ENCODE measurements at places on chromosomes 7 and 10.

GRCh38 chr7:148210804-148211325 lies 379.7 kb upstream of the C7orf33 start:
- no peak for DNase-seq

- DNase-seq, result no peak
Measured at GRCh38 chr7:118182593-118183427, 1.2 kb upstream of the LSM8 start.

GRCh38 chr10:60098677-60099601 lies 192.6 kb upstream of the CCDC6 start:
- no peak for DNase-seq

DNA sequence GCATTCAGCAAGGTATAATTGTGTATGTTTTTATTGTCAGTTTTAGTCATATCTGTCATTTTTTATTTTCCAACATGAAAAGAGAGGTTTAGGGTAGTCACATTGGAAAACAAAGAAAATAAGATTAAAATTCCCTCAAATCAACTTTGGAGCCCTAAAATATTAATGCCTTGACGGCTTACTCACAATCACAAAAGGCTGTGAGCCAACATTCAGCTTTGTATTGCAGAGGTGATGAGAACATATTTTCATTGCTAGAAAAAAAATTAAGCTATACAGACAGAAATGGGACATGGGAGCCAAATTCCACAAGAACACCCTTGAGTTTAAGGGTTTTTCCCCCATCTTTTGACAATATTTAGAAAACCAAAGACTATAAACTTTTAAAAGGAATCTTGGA lies 30.2 kb downstream of the CALD1 start:
- no peak for DNase-seq

GRCh38 chr10:58515291-58515941 lies 2.7 kb downstream of the BICC1 start:
- DNase-seq, result no peak

DNA sequence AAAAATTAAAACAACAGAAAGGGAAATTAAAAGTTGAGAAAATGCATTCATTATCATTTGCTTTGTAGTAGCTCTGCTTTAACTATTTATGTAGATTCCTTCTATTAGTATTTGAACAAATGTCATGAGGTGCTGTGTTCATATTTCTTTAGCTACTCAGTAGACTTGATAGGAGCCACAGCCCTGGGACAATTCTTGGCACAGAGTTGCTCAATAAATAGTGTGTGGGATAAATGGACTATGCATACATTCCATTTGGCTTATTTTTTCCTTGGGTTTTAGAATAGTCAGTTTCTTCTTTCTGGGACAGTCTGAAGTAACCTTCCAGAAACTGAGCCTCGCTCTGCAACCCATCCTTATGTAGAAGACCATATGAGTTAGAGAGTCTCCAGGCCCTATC lies 13.4 kb downstream of the RPP30 start:
- no peak for DNase-seq

DNA sequence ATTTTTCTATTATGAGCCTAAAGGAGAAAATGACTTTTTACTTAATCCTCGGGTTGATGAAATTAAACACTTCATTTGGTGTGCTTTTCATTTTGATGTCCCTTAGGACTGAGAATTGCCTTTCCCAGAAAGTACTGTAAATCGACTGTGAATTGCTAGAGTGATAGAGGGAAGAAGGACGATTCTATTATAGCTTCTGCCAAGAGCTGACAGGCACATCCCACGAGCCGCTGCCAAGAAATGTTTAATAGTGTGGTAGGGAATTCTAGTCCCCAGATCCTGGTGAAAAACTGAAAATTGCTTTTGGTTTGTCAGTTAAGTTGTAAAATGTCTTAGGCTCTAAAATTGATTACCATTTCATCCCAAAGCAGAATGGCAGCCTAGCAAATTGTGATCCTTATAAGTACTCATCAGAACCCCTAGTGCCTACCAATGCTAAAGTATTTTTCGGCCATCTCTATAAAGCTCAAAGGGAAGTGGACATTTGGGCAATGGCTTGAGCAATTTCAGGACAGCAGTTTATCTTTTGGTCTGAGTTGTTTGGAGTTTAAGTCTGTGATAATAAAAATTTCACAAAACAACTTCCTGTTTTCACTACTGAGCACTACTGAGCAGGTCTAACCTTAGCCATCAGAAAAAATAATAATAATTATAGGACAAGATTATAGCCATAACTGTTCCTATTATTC lies 44.6 kb upstream of the HYCC1 start:
- DNase-seq, result no peak

DNA sequence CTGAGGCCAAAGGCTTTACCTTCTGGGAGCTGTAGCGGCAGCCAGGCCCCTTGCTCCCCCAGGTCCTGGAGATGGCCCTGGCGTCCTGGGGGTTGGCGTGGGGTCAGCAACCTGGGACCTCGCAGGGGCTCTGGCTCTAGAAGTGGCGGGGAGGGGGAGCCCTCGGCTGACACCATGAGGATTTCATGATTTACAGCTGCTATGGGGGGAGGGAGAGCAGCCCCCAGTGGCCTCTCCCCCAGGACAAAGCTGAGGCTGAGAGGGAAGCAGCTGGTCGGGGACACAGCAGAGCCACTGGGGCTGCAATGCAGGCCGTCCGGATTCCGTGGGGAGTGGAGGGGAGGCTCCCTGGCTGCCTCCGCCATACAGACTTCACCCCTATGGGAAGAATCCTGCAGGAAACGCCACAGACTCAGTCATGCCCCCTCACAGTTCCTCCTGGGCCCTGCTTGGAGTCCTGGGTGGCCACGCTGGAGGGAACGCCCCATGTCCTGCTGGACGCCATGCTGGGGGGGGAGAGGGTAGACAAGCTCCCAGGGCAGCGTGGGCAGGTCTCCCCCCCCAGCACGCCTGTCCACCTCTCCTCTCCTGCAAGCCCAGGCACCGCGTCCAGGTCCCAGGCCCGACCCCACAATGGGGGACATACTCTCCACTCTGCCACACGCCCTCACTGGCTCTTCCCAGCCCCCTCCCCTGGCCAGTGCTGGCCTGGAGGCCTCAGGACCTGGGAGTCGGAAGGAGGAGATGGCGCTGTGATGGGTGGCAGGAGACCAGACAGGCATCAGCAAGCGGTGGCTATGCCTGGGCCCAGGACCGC lies 243.6 kb downstream of the ELFN1 start:
- DNase-seq, result no peak

- no peak for DNase-seq
Measured at GRCh38 chr7:112262036-112262435, 55.5 kb downstream of the ZNF277 start.

- DNase-seq, result no peak
Measured at GRCh38 chr10:16828701-16829175, 11.5 kb upstream of the RSU1 start.

GRCh38 chr7:143042790-143043271 lies 9.3 kb upstream of the OR6V1 start:
- DNase-seq, result no peak

GRCh38 chr7:34093276-34093675 lies 187.9 kb downstream of the BMPER start:
- DNase-seq, result no peak

- no peak for DNase-seq
Measured at GRCh38 chr7:38736138-38736537, 105.0 kb upstream of the AMPH start.

DNA sequence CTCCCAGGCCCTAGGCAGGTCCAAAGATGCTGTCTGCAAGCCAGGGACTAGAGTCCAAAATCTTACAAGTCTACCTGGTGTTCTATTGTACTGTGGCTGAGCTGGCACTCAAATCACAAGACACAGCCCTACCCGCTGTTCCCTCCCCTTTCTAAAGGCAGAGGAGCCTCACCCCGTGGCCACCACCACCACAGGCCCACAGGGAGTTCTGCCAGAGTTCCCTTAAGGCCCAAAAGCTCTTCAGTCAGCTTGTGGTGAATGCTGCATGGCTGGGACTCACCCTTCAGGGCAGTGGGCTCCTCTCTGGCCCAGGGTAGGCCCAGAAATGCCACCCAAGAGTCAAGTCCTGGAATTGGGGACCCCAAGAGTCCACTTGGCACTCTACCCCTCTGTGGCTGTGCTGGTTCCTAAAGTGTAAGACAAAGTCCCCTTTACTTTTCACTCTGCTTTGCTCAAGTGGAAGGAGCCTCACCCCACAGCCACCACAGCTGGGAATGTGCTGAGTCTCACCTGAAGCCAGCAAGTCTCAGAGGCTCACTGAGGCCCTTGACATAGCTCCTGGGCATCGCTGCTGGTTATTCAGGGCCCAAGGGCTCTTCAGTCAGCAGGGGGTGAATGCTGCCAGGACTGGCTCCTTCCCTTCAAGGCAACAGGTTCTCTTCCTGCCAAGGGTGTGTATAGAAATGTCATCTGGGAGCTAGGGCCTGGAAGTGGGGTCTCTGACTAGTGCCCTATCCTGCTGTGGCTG lies 48.8 kb upstream of the PSAP start:
- no peak for DNase-seq

DNA sequence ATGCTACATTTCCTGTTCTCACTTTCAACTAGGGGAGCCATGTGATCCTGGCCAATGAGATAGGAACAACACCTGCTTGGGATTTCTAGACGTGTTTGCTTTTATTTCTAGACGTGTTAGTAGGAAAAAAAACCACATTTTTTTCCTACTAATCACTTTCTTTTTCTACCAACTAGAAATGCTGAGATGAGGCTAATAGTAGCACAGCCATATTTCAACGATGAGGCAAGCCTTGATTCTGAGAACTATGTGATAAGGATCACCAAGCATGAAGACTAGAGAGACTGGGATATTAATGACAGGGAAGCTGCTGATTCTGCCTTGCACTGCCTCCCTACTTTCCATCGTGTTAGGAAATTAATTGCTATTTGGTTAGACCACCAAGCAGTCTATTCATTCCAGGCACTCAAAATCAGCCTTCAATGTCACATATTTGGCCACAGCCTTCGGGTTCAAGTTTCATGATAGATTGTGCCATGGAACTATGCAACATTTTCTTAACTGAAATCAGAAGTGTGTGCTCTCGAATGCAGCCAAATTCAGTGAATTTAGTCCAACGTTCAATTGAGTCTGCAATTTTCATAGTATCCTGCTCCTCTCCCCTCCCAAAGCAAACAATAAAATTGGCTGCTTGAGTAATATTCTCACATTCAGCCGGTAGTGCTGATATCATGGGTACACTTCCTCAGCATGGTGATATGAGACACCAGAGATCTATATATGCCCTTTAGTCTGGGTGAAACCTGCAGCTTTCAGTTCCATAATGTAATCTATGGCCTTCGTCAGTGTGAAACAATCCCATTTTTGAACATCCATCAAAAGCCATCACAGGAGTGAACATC lies 98.1 kb downstream of the GPR37 start:
- no peak for DNase-seq

GRCh38 chr10:79320316-79320715 lies 27.0 kb upstream of the PPIF start:
- no peak for DNase-seq

- no peak for DNase-seq
Measured at GRCh38 chr10:88082806-88083596, 219.6 kb downstream of the PTEN start.

- no peak for DNase-seq
Measured at GRCh38 chr10:132463333-132464255, 66.6 kb downstream of the PWWP2B start.

GRCh38 chr7:137891016-137891655 lies 44.4 kb upstream of the DGKI start:
- DNase-seq, result no peak

GRCh38 chr7:158569858-158570323 lies 17.7 kb downstream of the PTPRN2 start:
- no peak for DNase-seq

DNA sequence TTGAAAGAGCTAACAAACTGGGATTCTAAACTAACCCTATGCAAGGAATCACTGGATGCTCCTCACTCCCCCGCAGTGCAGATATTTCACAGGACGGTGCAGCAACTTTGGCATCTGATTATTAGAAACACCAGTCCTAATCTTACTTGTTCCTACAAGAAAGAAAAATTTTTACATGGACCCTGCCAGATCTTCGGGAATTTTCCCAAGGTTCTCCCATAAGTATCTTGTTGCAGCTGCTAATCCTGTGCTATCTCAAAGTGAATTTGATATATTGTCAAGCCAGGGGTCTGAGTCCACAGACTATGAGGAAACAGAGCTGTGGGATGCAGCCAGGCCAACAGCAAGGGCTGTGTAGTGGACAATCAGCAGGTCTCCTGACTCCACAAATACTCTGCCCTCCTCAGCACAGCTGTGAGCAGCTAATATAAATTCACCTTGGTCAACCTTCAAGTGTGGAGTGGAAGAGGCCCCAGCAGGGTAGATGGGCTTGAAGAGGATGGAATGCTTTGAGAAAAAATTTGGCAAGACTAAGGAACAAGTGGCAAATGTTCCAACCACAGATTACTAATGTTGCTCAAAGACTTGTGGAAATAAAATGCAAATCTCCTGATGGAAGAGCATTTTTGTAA lies 25.6 kb downstream of the VSTM4 start:
- no peak for DNase-seq

DNA sequence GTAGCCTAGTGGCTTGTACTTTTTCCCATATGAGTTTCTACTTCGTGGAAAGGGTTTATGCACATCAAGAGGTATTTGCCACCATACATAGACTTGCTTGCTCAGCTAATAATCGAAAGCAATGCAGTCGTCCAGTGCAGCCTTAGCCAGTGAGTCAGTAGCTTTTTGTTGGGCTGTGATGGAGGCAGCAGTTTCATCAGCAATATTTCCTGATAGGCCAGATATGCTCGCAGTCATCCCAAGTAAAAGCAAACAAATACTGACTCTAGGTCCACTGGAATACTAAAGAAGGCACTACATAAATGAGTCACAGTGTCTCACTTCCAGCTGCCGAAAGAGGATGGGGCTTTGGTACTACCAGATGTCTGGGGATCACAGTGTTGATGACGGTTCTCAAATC lies 2.1 kb upstream of the BNIP3 start:
- no peak for DNase-seq

Data from activated CD8-positive, alpha-beta memory T cell treated with anti-CD3 and anti-CD28 coated beads for 48 hours (primary cell).